ENCODE measurements at places on chromosomes 4 and X.

GRCh38 chrX:63430026-63430425 is 78.9 kb upstream of the SPIN4 start:
- DNase-seq = no peak

GRCh38 chrX:48696909-48697727 is 584 bp downstream of the SUV39H1 start:
- no peak for DNase-seq

DNA sequence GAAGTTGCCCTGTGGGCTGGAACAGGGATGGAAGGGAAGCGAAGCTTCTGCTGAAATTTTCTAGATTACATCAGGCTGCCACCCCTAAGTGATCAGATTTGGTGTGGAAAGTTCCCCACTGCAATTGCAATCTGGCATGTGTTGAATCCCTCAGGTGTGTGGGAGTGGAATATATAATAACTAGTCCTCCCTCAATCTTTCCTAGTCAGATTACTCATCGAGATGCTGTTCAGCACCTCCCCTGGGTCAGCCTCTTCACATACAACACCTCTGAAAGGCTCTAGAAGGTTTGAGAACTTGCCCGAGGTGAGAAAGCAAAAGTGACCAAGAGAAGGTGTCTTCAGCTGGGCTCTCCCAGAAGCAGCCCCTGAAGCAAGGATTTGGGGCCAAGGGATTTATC is 336.8 kb downstream of the BCOR start:
- no peak for DNase-seq

- no peak for DNase-seq
Observed at GRCh38 chr4:68997040-68997439, 45.4 kb upstream of the UGT2A3 start.

DNA sequence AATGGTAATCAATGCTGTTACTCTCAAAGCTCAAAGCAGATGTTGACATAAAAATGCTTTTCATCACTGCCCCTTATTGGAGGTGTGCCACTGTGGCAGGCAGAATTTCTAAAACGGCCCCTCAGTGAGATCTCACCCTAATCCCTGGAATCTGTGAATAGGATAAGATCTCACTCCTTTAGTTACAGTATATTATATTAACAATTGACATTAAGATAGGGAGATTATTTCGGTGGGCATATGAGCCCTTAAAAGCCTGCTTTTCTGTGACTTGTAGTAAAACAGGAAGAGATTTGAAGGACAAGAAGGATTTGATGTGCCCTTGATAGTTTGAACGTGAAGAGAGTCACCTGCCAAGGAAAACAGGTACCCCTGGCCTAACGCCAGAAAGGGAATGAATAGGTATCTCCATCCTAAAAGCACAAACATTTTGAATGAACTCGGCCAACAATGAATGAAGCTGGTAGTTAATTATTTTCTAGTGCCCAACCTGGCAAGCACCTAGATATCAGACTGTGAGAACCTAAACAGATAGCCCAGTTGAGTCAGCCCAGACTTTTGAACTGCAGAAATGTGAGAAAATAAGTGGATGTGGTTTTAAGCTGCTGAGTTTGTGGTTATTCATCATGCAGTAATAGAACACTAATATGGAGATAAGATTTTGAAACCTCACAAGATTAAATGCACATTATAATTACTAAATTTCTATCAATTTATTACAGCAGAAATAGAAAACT is 881.6 kb downstream of the PCDH18 start:
- DNase-seq = no peak

DNA sequence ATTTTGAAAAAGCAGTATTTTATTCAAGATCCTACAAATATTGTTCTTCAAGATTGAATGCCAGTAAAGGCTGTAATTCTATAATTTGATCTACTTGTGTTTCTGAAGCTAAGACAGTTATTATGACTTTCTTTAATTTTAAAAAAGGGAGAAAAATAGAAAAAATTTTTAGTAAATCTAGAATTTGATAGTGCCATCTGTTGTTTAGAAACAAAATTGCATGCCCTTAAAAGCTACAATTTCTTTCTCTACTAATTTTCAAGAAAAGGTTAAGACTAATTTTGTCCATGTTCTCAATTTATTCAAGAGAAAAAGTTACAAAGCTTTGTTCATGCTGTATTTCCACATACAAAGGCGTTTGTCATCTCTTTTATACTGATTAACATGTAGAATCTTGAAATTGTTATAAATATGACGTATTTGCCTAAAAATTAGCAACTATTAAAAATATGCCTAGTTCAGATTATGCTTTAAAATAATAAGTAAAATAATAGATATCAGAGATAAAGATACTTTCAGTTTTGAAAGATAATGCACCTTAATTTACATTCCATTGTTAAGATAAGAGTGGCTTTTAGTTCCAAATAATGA is 25.6 kb upstream of the MMRN1 start:
- DNase-seq = no peak

- DNase-seq = no peak
Observed at GRCh38 chrX:45186643-45187026, 14.0 kb downstream of the DIPK2B start.

DNA sequence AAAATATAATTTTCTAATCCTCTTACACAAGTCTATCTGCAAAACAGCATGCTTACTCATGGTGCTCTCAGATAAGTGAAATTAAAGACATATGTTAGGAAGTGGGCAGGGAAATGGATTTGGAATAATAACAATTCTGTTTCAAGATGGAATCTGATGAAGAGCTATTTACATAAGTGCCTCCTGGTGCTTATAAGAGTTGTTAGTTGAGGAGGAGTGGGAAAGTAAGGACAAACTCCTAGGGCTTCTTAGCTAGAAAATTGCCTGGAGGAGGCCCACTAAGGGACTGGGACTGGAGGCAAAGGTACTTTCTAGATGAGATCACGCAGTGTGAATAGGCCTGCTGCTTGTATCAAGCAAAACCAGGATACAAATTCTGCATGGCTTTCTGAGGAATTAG is 939.8 kb downstream of the GLUD2 start:
- no peak for DNase-seq

DNA sequence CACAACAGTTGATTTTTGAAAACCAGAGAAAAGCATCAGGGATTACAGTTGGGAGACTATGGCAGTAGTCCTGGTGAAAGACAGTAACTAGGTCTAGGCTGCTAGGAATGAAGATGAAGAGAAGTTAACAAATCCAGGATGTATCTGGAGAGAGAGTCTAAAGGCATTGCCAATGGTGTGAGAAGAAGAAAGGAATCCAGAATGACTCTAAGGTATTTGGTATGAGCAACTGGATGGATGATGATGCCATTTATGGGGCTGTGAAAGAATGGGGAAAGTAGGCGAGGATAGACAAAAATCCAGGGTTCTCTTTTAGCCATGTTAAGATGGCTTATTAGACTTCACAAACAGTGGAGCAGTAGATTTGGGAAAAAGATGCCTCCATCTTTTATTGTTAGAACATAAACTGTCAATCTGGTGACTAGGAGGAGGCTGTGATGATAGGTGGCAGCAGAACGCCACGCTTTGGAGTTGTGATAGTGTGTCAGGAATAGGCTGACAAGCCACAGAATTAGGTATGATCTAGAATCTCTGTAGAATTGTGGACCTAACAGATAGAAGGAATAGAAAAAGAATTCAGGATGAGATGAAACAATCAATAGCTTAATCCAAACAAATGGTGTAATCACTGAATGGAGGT is 27.3 kb upstream of the JADE1 start:
- DNase-seq = no peak

DNA sequence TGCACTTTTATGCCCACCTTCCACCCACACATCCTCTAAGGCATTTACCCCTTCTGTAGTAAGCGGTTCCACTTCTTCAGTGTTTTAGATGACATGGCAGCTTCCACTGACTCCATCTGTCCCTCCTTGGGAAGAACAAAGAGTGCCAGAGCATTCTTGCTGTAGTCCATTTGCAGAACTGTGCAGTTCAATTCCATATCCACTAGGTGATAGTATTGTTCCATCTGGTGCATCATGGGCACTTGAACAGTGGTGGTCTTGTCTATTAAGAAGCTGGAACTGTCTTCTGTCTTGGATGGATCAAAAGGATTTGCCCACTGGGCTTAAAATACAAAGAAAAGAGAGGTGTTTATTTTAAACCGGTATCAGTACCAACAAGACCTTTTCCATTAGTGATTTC is 3.5 kb downstream of the SERPINA7 start:
- DNase-seq = no peak

GRCh38 chr4:24519649-24520048 is 64.7 kb downstream of the DHX15 start:
- DNase-seq = no peak

GRCh38 chr4:184294606-184295133 is 77.0 kb upstream of the ENPP6 start:
- DNase-seq = no peak

- no peak for DNase-seq
Observed at GRCh38 chrX:71659959-71660358, 7.4 kb upstream of the LOC101059915 start.

DNA sequence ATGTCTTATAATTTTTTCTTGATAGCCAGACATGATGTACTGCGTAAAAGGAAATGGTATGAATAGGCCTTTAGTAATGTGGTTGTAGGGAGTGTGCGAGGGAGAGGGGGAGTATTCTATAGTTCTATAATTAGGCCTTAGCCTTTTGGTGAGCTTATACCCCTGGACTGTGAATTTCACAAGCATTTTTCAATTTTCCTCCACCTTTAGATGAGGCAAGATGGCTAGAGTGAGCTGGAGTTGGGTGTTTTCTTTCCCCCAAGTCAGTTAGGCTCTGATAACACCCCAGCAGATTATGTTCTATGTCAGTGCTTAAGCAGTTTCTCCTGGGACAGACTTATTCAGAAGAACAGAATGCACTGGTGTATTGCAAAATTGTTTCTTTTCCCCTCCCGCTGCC is 210.2 kb upstream of the NPY2R start:
- DNase-seq = no peak

- DNase-seq = no peak
Observed at GRCh38 chr4:67556436-67556835, 2.1 kb upstream of the STAP1 start.
